ENCODE measurements at places on chromosomes 16 and 17.

DNA sequence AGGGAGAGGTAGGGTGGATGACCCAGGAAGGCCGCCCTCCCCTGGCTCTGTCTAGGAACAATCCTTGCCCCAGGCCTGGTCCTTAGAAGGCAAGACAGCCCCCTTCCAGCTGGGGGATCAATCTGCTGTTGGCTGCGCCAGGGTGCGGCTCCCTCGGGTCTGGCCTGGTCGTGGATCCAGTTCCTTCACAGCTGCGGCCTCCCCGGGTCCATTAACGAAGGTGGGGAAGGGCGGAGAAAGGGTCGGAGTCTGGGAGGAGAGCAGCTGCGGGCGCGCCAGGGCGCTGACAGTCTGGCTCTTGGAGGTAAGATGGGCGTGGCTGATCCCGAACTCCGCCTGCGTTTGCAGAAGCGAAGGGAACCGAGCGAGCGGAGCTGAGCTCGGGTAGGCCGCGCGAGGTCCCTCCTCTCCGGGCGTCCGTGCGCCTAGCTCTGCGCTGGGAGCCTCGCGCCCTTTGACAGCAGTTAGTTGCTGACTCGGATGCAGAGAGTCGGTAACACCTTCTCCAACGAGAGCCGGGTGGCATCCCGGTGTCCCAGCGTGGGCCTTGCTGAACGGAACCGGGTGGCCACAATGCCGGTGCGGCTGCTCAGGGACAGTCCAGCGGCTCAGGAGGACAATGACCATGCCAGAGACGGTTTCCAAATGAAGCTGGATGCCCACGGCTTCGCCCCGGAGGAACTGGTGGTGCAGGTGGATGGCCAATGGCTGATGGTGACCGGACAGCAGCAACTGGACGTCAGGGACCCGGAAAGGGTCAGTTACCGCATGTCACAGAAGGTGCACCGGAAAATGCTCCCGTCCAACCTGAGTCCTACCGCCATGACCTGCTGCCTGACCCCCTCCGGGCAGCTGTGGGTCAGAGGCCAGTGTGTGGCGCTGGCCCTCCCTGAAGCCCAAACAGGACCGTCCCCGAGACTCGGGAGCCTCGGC lies at the start of gene HSPB9:
Gene HSPB9, plus strand, starts transcription at position 434 of the 933 bp plus-strand sequence. Its CDS starts 47 bp downstream, at position 481.
- H3K4me3 ChIP-seq, result peak within 1 kb of the TSS; percentile 82
- H3K4me1 ChIP-seq, result peaks cover 22% of the 10 kb centered on the region
- peaks cover 49% of the 10 kb centered on the region for H3K36me3 ChIP-seq
- peak within 1 kb of the TSS; percentile 79 for H3K27ac ChIP-seq
- H3K27me3 ChIP-seq, result no peaks in the 10 kb centered on the region

DNA sequence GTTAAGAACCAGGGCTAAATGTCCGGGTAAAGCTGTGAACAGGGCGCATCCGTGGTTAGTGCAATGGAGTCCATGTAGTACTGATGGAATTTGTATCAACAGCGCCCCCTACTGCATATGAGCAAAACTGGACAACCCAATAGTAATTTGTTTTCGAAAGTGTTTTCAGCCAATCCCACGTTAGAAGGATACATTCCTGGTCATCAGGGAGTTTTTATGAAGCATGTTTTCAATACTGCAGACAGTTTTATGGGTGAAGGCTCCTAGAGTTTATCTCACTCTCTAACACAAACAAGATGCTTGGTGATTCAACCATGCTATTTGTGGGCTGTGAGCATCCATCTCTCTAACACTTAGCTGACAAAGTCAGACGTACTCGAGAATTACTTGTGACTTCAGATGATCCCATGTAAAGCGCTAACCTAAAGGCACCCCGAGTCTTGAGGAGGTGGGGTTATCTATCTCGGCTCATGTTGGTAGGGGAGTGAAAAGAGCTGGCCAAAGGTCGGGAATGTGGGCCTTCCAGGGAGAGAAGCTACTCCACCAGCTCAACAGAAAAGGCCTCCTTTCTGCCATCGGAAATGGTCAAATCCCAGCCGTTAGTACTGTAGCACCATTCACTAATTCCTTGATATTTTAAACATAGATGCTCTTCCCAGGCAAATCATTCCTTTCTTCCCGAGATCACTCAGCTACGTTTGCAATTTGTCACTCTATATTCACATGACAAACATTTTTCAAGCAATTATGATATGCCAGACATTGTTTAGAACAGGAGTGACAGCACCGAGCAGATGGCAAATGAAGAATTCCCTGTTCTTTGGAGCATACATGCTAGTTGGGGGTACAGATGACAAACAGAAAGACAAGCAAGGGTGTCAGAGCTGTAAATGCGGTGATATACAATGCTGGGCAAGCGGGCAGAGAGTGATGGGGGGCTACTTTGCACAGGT lies 46.9 kb upstream of the HNF1B start:
- no peak for DNase-seq
- no peaks in the 10 kb centered on the region for H3K36me3 ChIP-seq
- H3K4me1 ChIP-seq, result no peaks in the 10 kb centered on the region
- no peak overlapping the region for H3K27ac ChIP-seq
- peaks cover 3% of the 10 kb centered on the region for H3K27me3 ChIP-seq
- no peak overlapping the region for H3K4me3 ChIP-seq

DNA sequence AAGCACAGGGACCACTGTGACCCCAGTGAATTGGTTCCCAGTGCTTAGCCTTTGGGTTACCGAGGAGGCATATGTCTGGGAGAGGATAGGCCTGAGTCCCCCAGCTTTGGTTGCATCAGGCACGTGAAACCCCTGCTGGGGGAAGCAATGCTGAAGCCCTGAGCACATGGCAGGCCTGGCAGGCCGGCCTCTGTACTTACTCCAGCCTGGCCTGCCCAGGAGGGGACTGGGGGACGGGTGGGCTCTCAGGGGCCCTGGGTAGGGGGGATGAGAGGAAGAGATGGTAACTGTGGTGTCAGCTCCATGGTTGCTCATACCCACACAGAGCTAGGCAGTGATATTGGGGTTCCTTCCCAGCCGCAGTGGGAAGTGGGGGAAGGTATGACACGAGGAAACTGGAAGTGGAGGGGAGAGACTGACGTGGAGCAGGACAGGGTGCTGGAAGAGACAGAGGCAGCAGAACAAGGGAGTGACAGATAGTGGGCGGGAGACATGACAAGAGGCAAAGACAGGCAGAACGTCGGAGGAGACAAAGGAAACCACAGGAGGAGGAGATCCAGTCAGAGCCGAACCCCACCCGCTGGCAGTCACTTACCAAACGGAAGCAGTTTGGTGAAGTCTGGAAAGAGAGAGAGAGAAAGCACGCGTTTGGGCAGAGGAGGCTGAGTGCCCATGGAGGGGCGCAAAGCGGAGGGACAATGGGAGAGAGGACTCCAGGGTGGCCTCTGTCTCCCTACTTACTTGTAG lies 9.1 kb downstream of the TMEM208 start:
- H3K4me3 ChIP-seq, result no peak overlapping the region
- H3K36me3 ChIP-seq, result peaks cover 86% of the 10 kb centered on the region
- no peaks in the 10 kb centered on the region for H3K27me3 ChIP-seq
- H3K4me1 ChIP-seq, result peaks cover 27% of the 10 kb centered on the region
- no peak for DNase-seq

DNA sequence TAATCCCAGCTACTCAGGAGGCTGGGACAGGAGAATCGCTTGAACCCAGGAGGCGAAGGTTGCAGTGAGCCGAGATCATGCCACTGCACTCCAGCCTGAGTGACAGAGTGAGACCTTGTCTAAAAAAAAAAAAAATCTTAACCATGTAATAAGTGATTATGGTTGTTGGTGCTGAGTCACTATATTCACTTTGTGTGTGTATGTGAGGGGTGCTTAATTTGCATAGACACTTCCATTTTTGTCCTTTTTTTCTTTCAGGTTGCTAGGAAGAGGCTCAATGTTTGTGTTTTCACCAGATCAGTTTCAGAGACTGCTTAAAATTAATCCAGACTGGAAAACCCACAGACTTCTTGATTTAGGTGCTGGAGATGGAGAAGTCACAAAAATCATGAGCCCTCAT lies 18.2 kb downstream of the METTL9 start:
- no peaks in the 10 kb centered on the region for H3K27me3 ChIP-seq
- H3K27ac ChIP-seq, result no peak overlapping the region
- H3K4me3 ChIP-seq, result no peak overlapping the region
- DNase-seq, result no peak
- peaks cover 25% of the 10 kb centered on the region for H3K36me3 ChIP-seq

DNA sequence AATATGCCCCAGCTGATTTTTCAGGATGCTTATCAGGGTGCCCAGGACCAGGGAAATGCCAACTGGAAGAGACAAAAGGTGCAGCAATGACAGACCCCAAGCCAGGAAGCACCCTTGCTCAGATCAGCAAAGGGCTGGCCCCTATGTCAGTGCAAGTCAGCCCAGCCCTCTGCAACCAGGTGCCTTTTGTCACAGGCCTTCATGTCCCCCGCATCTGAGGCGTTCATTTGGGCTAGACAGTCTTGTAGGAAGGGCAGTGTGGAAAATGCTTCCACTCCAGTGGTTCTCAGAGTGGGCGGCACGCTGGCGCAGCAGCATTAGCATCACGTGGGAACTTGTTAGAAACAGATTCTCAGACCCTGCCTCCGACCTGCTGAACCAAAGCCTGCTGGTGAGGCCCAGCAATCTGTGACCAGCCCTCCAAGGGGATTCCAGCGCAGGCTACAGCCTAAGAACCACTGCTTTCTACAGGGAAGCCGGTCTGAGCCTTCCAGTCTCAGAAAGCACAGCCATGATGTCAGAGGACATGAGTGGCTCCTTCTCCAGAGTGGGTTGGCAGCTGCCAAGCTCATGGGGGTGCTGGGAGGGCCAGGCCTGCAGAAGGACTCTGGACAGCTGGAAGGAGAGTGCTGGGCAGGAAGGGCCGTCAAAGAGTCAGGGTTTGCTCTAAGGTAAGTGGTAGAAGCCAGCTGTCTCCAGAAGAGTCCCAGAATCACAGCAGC lies 13.1 kb downstream of the SLC47A2 start:
- peak overlapping the region; percentile 48 for H3K27ac ChIP-seq
- DNase-seq, result no peak
- no peaks in the 10 kb centered on the region for H3K36me3 ChIP-seq

- H3K36me3 ChIP-seq, result no peaks in the 10 kb centered on the region
- H3K4me1 ChIP-seq, result no peaks in the 10 kb centered on the region
- H3K4me3 ChIP-seq, result no peak overlapping the region
- H3K27ac ChIP-seq, result no peak overlapping the region
- no peak for DNase-seq
These were observed 596.0 kb upstream of the CDH11 start for GRCh38 chr16:65717846-65718245.

GRCh38 chr17:78399693-78400144 lies 21.3 kb downstream of the PGS1 start:
- no peaks in the 10 kb centered on the region for H3K27me3 ChIP-seq
- no peak for DNase-seq
- H3K27ac ChIP-seq, result peak overlapping the region; percentile 9
- peaks cover 79% of the 10 kb centered on the region for H3K36me3 ChIP-seq
- no peak overlapping the region for H3K4me3 ChIP-seq
- H3K4me1 ChIP-seq, result peaks cover 51% of the 10 kb centered on the region

- peaks cover 46% of the 10 kb centered on the region for H3K36me3 ChIP-seq
- H3K4me3 ChIP-seq, result no peak overlapping the region
- H3K4me1 ChIP-seq, result peaks cover 35% of the 10 kb centered on the region
- H3K27ac ChIP-seq, result peak overlapping the region; percentile 23
These were observed 4.1 kb downstream of the MSRB1 start for GRCh38 chr16:1938910-1939309.

DNA sequence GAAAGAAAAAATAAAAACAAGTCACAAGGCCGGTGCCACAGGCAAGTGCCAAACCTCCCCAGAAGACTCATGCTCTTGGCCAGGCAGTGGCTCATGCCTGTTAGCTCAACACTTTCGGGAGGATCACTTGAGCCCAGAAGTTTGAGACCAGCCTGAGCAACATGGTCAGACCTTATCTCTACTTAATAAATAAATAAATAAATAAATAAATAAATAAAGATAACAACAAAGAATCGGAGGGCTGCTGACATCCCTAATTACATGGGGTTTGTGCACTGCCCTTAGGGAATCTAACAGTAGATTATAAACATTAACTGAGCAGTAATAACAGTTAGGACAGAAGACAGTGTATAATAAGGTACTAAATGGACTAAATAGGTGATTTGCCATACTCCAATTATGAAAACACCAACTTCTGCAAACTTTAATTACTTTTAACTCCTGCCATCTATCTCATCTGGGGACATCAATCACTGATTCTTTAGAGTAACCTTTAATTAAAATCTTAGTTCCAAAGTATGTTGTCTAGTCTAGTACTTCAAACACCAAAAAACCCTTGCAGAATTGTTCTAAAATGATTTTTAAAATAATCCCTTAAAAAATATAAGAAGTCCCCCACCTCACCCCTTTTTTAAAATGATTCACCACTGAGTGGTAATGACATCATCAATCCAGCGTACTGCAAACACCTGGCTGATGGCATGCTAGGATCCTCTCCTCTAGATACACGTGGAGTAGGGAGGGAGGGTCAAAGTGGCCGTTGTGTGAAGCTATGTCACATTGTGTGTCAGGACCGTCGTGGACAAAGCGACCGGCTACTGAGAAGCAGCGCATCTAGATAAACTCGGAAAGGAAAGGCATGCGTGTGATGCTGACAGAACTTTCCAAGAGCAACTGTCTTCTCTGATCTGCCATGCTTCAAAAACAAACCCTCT lies 28.5 kb downstream of the CYTH1 start:
- DNase-seq, result no peak
- no peaks in the 10 kb centered on the region for H3K36me3 ChIP-seq

- no peaks in the 10 kb centered on the region for H3K27me3 ChIP-seq
- peaks cover 67% of the 10 kb centered on the region for H3K36me3 ChIP-seq
- peaks cover 48% of the 10 kb centered on the region for H3K4me1 ChIP-seq
These were observed 3.8 kb downstream of the SMCR8 start for GRCh38 chr17:18318771-18319450.

DNA sequence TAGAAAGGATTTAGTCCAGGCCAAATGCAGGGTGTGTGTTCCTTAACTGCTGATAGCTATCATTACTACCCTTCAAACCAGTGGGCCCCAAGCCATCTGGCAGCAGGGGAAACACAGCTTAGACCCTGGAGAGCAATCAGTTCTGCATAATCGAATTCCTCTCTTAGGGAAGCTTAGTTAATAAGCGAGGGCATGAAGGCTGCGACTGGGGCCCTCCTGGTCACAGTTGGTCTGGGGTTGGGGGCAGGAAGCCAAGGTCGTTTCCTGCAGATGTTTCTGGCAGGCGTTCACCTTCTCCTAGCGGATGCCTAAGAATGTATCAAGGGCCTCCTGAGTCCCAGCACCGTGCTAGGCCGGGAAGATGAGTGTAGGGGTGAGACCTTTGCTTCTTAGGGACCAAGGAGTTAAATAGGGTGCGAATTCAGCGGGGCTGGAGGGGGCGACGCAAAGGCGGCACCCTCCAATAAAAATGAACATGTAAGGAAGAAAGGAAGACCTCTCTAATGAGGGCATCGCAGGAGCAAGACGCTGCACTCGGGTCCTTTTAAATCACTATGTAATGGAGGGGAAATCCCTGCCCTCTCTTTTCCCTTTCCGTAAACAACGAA lies 16.5 kb upstream of the EEF2K start:
- peak overlapping the region; percentile 90 for H3K27ac ChIP-seq
- H3K36me3 ChIP-seq, result no peaks in the 10 kb centered on the region
- peaks cover 24% of the 10 kb centered on the region for H3K4me1 ChIP-seq
- H3K27me3 ChIP-seq, result no peaks in the 10 kb centered on the region

- no peak overlapping the region for H3K27ac ChIP-seq
- no peaks in the 10 kb centered on the region for H3K36me3 ChIP-seq
- H3K4me3 ChIP-seq, result no peak overlapping the region
These were observed 297.1 kb upstream of the KIF2B start for GRCh38 chr17:53525590-53525989.
